Activated CD8-positive, alpha-beta memory T cell treated with anti-CD3 and anti-CD28 coated beads, Interleukin-2, amount 10 ng/mL, durations not matched to agents 7 days and 5 days (primary cell): ENCODE measurements at places on chromosomes 1 and 21. TPM values are rescaled to one million over a fixed set of nuclear protein-coding genes. Genes with fewer than 3 reads are reported as not detected.

Gene LCE2A
- not detected for total RNA-seq

Gene THBS3
- total RNA-seq: 23.5 TPM

Gene AMY2A
- not detected for total RNA-seq

Gene OR2L13
- total RNA-seq: not detected

Gene CATSPERE
- total RNA-seq: 0.44 TPM

Gene BSND
- 0.12 TPM for total RNA-seq

Gene DIO1
- not detected for total RNA-seq

Gene PTGS2
- total RNA-seq: 2.2 TPM

Gene HEYL
- not detected for total RNA-seq

Gene SELENBP1
- total RNA-seq: not detected

Gene FOXJ3
- 39.3 TPM for total RNA-seq

Gene TNFAIP8L2
- 14.5 TPM for total RNA-seq

Gene RXRG
- total RNA-seq: not detected

Gene PTGER3
- total RNA-seq: 0.06 TPM

DNA sequence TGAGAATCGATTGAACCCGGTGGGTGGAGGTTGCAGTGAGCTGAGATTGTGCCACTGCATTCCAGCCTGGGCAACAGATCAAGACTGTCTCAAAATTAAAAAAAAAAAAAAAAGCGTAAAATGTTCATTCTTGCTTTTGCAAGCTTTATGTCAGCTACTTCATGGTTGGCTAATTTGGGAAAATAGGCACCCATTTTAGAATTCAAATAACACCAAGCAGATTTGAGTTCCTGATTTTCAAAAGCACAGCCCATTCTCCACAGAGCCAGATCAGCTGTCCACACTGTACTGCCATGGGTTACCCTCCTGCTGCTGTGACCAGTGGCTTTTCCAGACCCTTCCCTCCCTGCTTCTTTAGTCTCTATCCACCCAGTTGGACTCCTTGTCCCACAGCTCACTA lies 4.4 kb downstream of the THEM5 start:
- DNase-seq: no peak

- DNase-seq: no peak
Observed at GRCh38 chr1:84412316-84412942, 14.1 kb downstream of the DNASE2B start.

- no peak for DNase-seq
Observed at GRCh38 chr1:35707601-35708440, 10.9 kb downstream of the C1orf216 start.

GRCh38 chr21:16842696-16843035 lies 670.2 kb upstream of the CXADR start:
- DNase-seq: no peak

- DNase-seq: no peak
Observed at GRCh38 chr1:41013024-41013423, 8.5 kb downstream of the SLFNL1 start.

DNA sequence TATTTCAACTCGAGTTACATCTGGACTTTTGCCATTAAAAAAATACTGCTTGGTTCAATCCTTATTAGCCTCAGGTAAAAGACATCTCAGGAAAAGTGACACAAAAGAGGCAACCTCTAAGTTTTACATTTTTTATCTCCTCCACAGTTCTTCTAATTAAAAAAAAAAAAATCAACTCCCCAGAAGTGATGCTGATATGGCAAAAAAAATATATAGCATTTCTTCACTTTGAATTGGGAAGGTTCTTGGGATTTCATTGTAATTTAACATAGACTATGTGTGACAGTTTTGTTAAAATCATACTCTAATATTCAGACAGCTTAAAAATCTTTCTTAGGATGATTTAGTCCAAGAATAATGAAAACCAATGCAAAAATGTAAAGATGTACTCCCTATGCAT lies 87.9 kb downstream of the LRRC8C start:
- no peak for DNase-seq

DNA sequence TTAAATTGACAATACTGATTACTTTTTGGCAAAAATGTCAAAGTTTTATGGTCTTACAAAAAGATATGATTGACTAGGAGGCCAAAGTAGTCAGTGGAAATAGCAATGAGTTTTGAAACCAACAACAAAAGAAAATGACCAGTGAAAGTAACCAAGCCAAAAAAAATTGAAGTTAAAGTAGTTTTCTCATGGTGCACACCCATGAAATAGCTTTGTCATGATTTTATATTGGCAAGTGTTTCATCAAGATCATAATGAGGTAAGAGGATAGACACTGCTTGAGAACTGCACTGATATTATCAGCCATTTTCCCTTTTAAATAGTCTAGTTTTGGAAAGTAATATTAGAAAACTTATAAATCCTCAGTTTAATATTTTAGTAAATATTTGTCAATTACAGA lies 206.2 kb upstream of the ADAMTS5 start:
- DNase-seq: no peak

DNA sequence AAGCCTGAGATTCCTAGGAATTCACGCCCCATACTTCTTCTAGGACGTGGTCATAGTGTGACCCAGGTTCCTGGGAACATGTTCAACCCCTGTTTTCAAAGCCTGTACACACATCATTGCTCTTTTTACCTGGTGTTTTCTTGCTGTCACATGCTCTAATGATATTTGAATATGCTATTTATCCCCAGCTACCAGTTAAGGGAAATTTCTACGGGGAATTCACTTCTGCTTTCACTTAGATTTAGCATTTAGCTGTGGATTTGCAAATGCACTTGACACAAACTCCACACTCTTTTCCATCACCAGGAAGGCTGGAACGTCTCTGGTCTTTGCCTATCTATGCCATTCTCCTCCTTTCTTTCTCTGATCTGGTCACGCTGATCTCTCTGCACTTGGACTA lies 11.3 kb upstream of the SAMSN1 start:
- DNase-seq: no peak

DNA sequence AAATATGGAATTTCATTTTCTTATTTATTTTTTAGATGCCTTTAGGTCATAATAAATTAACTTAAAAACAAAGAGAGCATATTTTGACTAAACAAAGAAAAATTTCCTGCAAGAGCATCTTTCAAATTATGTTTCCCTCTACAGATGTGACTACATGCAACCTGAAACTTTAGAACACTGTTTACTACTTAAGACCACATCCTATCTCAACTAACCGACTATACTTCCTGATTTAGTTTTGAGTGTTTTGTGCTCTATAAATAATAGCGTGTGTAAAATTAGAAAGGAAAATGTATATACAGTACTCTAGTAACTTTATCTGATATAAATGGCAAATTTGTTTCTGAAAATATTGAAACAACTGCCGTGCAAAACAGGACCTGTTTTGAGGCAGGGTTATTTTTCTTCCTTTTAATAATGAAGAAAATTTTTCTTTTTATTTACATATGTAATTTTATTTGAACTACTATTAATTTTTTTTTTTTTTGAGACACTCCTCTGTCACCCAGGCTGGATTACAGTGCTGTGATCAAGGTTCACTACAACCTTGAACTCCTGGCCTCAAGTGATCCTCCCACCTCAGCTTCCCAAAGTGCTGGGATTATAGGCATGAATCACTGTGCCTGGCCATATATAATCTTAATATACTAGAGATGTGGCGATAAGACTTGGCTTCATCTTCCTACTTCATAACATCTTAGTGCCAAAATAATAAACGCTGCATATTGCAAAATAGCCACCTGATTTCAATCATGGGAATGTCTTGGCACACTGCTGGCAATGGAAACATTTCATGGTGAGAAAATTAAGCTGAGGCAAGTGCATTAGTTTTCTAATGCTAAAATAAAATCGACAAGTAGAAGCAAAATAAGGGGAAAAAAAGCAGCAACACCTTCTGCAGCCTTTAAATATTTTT lies 12.3 kb downstream of the ZRANB2 start:
- no peak for DNase-seq

GRCh38 chr1:241990040-241990439 lies 8.9 kb downstream of the MAP1LC3C start:
- DNase-seq: no peak

DNA sequence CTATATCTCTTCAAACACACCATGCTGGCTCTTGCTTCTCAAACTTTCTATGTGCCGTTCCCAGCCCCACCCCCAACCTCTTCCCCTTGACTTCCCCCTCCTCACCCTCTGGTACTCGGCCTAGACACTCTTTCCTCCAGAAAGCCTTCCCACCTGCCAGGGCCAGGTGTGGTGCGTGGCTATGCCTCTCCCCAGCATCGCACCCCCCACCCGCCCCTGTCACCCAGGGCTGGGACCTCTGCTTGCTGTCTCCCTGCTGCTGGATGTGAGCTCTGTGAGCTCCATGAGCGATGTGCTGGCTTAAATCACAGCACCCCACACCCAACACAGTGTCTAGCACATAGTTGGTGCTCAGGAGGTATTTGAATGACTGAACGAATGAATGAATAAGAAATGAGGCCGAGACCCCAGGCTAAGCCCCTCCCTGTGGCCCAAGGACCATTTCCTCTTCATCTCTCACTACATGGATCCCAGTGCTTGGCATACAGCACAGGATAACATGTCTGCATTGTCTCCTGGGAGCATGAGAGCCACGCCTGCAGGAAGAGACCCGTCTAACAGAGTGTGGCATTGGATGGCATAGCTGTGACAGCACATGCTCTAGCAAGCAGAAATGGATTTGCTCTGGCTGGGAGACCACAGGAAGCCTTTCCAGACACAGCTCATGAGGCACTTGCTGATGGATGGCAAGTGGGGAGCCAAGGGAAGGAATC lies 19.7 kb downstream of the TNNT2 start:
- DNase-seq: no peak

DNA sequence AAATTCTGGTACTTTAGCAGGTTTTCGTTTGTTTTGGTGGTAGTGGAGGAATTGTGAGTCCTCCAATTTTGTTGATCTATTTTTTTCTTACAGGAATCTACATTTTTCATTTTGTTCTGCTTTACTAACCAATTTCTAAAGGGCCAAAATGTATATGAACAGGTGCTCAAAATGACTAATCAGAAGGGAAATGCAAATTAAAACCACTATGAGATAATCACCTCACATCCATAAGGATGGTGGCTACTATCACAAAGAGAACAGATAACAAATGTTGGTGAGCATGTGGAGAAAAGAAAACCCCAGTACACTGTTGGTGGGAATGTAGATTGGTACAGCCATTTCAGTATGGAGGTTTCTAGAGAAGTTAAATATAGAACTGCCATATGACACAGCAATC lies 134.2 kb downstream of the LMO4 start:
- DNase-seq: no peak

- peak; percentile 42 for DNase-seq
Observed at GRCh38 chr21:45607021-45607908, 36.3 kb upstream of the PCBP3 start.

- no peak for DNase-seq
Observed at GRCh38 chr1:79353224-79353623, 346.7 kb upstream of the ADGRL4 start.

DNA sequence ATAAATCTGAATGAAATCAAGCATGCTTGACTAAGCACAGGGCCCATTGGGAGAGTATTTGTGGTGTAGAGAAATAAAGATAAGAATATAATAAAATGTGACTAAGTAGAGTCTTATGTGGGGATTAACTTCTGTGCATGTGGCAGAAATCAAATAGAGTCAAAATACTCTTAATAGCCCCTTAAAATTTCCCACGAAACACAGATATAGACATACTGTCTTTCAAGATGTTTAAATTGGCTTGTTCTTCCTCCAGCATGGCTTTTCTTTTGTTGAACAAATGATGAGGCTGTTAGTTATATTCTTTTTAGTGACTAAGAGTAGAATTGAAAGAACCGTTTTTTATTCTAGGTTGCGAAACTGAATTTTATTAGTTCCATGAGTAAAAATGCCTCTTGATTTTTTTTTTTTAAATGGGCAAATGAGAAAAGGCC lies 112.3 kb downstream of the RPS6KC1 start:
- DNase-seq: no peak

DNA sequence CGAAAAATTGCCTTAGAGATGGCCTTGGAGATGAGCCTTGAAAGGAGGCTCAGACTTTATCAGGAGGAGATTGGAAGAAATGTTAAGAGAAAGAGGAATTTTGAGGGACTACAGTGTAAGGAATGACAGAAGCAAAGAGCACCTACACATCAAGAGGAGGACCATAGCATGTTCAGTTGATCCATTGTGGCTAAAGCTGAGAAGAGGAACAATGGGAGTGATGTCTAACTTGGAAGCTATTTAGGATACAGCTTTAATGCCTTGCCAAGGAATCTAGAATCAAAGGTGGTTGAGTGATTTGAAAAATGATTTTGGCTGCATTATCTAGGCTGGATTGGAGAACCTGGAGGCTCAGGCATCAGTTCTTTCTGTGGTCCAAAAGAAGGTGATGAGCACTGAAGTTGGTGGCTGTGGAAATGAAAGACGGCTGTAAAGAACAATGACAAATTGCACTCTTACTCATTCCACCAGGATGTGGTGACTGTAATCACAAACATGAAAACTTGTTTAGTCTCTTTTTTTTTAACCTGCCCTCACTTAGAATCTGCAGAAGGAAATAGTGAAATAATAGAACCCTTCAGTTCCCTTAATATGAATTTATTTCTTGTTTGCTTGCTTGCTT lies 11.3 kb downstream of the FAM20B start:
- DNase-seq: peak; percentile 68

GRCh38 chr1:32896451-32896850 lies 4.7 kb downstream of the TMEM54 start:
- no peak for DNase-seq

- peak; percentile 75 for DNase-seq
Observed at GRCh38 chr1:172818841-172819527, 160.1 kb downstream of the FASLG start.

GRCh38 chr1:65434760-65435159 lies 14.3 kb downstream of the LEPR start:
- no peak for DNase-seq

DNA sequence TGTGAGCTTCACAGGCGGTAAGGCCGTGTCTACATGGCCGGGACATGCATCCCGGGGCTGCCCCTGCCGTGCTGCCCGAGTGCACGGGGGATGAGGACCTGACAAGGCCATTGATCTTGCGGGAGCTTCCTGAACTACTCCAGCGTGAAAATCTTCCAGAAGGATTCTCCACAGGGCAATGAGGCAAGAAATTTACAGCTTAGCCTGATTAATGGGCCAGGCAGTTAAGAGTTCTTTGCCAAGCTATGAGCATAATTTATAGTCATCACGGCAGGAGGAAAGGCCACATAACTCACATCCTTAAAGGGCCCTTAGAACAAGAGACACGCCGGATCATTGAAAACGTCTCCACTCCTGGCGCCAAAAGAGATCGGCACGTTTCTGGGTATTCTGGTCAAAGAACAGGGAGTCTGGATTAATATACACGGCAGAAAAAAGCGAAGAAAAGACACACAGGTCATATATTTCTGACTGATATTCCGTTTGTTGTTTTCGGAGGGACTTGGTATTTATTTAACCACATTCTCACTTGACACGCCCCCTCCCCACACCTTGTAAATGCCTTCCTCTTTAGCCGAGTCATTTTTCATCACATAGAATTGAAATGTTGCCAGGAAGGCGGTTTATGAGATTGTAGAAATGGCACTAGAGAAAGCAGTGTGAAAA lies 180.5 kb downstream of the DYRK1A start:
- peak; percentile 31 for DNase-seq

GRCh38 chr1:101178688-101179491 lies 57.9 kb upstream of the S1PR1 start:
- DNase-seq: peak; percentile 64

- DNase-seq: no peak
Observed at GRCh38 chr1:185015631-185016030, 29.7 kb upstream of the RNF2 start.

GRCh38 chr1:116325104-116325503 lies 47.9 kb upstream of the ATP1A1 start:
- no peak for DNase-seq
